ENCODE measurements at places on chromosomes 5 and 9. TPM values are rescaled to one million over a fixed set of nuclear protein-coding genes. Genes with fewer than 3 reads are reported as not detected.

DNA sequence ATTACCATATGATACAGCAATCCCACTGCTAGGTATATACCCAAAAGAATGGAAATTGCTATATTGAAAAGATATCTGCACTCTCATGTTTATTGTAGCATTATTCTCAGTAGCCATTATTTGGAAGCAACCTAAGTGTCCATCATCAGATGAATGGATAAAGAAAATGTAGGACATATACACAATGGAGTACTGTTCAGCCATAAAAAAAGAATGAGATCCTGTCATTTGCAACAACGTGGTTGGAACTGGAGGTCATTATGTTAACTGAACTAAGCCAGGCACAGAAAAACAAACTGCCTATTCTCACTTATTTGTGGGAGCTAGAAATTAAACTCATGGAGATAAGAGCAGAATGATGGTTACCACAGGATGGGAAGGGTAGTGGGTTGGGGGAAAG lies 63.1 kb upstream of the TTC23L start:
- H3K27ac ChIP-seq: no peak overlapping the region
- DNase-seq: no peak
- no peaks in the 10 kb centered on the region for H3K36me3 ChIP-seq
- H3K4me1 ChIP-seq: no peaks in the 10 kb centered on the region

GRCh38 chr5:98568336-98568735 lies 205.1 kb upstream of the RGMB start:
- DNase-seq: no peak
- no peaks in the 10 kb centered on the region for H3K4me1 ChIP-seq
- no peaks in the 10 kb centered on the region for H3K27me3 ChIP-seq
- H3K36me3 ChIP-seq: no peaks in the 10 kb centered on the region
- H3K27ac ChIP-seq: no peak overlapping the region

GRCh38 chr9:110125763-110126351 lies 82.1 kb downstream of the C9orf152 start:
- H3K27me3 ChIP-seq: no peaks in the 10 kb centered on the region
- peak overlapping the region; percentile 14 for H3K4me3 ChIP-seq

Gene HMCN2
- 8.5 TPM for total RNA-seq

Gene PDLIM4
- 8.0 TPM for total RNA-seq
